ENCODE measurements at places on chromosomes 13 and 19.

DNA sequence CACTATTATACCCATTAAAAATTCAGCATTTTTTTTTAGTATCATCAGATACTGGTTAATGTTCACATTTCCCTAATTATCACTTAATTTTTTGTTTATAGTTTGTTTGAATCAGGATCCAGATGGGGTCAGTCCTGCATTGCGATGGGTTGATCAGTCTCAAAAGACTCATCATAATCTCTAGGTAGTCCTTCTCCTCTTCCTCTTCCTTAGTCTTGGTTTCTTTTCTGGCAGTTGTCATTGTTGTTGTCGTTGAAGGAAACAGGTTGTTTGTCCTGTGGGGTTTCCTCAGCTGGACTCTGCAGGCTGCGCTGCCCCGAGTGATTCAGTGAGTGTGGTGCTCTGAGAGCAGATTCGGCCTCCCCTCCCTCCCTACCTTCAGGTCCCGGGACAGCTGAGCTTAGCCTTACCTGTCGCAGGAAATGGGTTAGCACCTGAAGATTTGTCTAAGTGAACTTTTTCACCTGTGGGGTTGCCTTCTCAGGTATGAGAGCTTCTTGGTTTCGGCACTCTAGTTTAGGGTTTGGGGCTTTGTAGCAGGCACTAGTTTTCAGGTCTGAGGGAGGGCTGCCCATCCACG is 34.1 kb downstream of the NFIX start:
- DNase-seq = no peak

- DNase-seq = no peak
Measured at GRCh38 chr19:17183271-17183761, 31.8 kb upstream of the USE1 start.

DNA sequence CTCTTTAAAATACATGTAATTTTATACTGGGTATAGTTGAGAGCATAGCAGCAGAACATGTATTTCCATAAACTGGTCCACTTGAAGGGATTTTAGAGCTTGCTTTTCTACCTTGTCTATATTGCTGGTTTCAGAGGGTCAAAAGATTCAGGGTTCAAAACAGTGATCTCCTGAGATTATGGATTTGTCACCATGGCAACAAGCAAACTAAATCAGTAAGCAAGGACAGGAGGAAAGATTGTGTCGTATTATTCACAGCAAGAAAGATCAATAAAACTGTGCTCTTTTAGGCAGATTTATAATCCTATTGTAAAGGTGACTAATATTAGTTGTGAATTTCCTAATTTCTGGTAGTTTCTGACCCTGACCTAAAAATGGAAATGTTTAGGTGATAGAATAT is 496.4 kb downstream of the LMO7 start:
- DNase-seq = no peak

DNA sequence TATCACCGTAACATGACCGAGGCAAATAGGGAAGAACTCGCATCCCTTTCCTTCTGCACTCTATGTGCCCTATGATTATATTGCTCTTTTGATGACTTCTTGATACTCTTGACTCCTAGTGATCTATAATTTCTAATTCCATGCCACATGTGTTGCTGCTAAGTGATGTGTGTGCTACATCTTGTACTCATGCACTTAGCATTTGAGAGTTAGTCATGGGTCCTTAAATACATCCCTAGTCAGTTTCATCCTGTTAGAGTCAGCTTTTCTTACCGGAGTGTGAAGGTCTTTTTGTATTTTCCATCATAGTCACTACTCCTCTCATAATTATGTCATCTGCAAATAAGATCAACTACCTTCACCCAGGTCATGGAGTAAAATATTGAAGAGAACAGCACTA is 30.2 kb downstream of the RXFP2 start:
- DNase-seq = no peak

DNA sequence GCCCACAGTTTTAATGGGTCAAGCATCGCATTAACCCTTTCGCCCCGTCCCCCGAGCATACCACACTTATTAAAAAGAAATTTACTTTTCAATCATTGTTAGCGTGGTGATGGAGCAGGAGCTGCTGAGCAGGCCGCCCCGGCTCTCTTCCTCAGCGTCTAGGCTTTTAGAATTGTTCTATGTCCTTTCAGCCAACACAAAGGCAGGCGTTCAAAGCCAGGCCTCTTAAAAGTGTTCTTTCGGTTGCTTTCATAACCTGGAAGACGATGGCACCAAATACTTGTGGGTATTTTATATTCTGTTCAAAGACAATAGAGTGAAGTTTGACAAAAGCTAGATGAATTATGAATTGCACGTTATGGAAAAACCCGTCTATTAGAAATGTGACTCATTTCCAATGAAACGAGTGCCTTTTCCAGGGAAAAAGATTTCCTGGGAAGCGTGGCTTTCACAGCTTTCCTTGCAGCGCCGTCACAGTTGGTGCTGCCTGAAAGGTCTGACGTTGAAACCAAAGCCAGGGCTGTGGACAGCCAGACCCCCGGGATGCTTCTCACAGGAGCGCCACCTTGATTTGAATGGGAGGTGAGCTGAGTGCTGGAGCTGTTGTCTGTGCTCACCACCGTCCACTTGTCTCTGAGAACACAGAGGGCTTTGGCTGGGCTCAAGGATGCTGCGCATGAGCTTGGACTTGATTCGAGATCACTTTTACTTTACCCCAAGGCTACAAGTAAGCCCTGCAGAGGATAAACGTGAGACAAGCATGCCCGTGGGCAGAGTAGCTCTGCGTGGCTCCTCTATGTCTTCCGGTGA is 78.8 kb downstream of the SOX1 start:
- DNase-seq = no peak

DNA sequence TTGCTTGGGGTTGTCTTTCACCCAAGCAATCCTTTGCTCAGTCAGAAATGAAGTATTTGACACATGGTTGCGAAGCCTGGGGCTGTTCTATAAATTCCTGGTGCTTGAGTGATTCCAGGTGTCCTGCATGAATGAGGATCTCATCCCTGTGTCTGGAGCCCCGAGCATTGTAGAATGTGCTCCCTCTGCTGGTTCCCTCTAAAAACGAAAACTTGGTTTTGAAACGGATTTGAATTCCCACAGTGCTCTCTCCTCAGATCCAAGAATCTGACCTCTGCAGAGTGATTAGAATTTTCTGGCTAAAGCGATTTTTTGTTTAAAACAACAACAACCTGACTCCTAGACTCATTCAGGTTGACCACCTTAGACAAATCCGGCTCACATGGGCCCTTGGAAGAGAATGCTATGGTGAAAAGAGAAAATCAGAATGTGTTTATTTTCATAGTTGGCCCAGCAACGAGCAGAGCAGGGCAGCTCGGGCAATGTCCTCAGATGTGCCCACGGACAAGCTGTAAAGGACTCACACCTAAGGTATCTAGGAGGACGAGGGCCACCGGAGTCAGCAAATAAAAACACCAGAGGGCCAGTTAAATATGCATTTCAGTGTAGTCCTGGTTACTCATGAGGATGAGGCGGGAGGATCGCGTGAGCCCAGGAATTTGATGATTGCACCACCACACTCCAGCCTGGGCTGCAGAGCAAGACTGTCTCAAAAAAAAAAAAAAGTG is 8.7 kb upstream of the ATP12A start:
- DNase-seq = peak; percentile 6

- DNase-seq = peak; percentile 36
Measured at GRCh38 chr19:8367327-8368001, 3.5 kb downstream of the ANGPTL4 start.

GRCh38 chr19:1699998-1700732 is 47.8 kb upstream of the TCF3 start:
- no peak for DNase-seq

DNA sequence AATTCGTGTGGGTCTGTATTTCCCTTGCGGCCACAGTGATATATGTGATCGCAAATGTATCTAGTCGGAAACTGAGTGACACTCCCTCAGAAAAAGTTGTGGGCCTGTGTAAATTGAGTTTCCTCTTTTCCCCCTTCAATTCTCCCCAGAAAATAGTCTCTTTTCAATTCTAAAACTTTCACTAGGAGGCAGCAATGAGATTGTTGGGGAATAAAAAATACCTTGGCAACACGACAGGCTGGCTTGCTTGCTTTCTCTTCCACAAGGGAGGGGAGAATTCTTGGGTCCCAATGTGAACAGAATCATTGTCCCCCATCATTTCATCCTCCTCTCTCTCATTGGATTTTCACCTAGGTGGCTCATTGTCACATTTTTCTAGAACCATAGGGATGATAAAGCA is 3.7 kb upstream of the SOX21 start:
- DNase-seq = no peak

DNA sequence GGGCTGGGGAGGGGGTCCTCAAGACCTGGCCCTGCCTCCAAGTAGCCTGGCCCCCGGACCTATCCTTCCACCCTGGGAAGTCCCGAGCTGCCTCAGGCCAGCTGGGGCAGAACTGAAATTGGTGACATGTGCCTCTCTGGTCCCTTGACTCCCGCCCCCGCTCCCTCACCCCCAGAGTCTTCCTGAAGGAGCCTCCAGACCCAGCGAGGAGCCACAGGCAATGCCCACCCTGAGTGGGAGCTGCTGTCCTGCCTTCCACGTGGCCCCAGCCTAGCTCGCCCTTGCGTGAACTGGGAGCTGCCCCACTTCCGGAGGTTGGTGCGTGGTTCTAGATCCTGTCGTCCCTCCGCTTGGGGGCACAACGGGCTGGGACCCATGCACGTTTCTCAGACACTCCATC is 34.6 kb downstream of the CEBPA start:
- DNase-seq = no peak

DNA sequence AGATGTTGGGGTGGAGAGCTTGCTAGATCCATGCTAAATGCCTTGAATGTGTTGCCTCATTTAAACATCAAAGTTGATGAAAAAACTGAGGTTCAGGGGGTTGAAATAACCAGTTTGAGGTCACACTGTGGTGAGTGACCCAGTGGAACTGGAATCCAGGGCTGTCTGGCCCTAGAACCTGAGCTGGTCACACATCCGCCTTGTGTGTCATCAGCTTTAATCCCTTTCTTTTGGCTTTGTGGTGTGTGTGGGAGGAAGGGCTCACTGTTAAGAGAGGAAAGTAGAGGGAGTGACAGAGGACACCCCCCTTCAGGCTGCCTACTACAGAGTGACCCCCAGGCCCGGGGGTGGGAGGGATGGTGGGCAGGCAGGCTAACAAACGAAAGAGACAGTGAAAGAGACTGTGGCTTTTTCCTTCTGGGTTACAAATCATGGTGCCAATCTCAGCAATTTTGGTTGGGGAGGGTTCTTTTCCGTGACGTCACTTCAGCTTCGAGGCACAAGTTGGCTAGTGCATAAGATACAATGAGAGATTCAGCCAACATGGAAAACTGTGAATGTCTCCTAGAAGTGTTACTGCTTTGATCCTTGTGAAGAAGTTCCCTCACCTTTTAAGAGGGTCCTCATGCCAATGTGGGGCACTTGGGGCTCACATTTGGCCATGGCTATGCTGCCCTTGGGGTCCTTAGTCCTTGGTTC is 164.9 kb downstream of the DLEU7 start:
- DNase-seq = no peak

DNA sequence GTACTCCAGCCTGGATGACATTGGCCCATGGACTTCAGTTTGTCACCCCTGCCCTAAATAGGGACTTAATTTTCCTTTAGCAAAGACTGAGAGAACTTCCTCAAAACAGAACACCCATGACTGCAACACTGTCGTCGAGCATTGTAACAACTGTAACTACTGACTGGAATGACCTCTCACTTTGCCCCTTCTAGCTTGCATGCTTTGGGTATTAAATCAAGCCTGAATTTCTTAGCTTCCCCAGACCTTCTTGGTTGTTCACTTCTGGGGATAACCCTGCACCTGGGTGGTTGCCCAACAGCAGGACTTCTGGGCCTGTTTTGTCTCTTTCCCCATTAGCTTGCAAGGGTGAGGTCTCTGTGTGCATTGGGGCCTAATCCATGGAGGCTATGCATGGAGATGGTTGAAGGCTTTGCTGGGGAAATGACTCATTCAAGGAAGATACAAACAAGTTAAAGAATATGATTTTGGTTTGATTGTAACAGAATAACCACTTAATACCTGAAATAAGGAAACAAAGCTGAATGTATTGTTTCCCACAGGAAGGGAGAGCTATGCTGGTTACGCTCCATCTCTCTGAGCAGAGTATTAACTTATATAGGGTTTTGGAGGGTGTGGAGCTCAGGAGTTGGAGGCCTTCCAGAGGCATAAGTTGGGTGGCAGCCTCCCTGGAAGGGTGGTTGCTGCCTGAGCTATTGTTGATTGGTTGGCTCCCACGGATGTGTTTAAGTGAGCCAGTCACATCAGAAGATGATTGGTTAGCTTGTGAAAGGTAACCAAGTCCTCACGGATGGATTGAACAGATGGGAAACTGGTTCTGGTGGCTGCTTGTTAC is 34.7 kb upstream of the UBAC2 start:
- DNase-seq = no peak

- no peak for DNase-seq
Measured at GRCh38 chr19:19777692-19778091, 43.9 kb downstream of the ZNF506 start.

- DNase-seq = no peak
Measured at GRCh38 chr13:26962671-26963070, 202.1 kb upstream of the GPR12 start.

DNA sequence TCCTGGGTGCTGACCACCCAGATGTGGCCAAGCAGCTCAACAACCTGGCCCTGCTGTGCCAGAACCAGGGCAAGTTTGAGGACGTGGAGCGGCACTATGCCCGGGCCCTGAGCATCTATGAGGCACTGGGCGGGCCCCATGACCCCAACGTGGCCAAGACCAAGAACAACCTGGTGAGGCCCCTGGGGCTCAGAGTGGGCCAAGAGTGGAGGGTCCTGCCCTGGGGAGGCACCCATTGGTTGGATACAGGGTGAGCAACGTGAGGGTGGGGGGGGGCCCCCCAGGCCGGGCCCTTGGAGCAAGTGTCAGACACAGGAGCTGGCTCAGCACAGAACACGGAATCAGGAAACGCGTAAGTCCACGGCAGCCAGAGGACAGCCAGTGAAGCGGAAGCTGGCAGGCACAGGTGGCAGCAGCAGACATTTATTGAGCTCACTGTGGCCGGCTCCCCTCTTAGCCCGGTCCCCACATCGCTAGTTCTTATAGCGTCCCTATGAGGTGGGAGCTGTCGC is 8.9 kb downstream of the KLC3 start:
- no peak for DNase-seq

GRCh38 chr19:49766007-49766929 is 533 bp upstream of the AP2A1 start:
- DNase-seq = peak; percentile 100

- DNase-seq = no peak
Measured at GRCh38 chr19:2629491-2630351, 72.8 kb downstream of the GNG7 start.

DNA sequence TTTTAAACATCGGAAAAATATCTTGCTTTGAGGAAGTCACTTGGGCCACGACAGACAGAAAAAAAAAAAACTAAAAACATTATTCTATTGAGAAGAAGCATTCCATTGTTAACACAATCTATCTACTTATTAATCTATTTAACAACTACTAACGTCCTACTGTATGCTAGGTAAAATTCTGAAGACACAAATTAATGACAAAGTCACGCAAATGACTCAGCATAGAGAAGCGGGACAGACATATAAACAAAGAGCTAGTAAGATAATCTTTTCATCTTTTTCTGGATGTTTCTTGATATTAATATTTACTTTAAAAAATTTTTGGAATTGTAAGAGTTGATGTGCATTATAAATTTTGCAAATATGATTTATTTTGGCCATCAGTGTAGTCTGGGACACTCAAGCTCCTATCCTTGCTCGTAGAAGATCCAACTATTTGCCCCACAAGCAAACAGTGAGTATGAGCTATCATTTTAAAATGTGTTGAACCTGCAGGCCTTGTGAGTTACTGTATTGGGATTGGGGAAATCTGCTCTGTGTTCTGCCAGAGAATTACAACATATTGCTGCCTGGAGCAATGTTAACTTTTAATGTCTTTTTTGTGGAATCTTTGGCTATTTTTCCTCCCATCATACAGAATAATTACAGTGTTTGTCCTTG is 109.1 kb downstream of the PCDH9 start:
- DNase-seq = no peak

- DNase-seq = no peak
Measured at GRCh38 chr13:101258071-101258470, 158.2 kb downstream of the NALCN start.

Data from occipital lobe (tissue), 3 donors.